KBM-7 (cell line): ENCODE measurements at places on chromosomes 7 and 10.
A peak's percentile ranks its signal among the peaks of the same experiment; 100 is the strongest.

DNA sequence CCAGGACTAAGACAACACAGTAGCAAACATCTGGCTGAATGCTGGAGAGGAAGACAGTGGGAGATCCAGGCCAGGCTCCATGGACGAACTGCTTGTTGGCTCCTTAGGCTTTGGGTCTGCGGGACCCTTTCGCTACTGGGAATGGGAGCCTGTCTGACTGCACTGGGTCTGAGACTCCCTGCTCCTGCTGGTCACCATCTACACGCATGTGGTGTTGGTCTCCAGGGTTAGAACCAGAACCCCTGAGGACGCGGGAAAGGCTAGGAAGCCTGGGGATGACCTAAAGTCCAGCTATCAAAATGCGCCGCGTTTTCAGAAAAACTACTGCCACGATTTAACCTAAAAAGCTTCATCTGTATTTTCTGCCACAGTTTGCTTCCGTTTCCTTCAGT is 817 bp upstream of the DNAJB6 start:
- no peak for DNase-seq

DNA sequence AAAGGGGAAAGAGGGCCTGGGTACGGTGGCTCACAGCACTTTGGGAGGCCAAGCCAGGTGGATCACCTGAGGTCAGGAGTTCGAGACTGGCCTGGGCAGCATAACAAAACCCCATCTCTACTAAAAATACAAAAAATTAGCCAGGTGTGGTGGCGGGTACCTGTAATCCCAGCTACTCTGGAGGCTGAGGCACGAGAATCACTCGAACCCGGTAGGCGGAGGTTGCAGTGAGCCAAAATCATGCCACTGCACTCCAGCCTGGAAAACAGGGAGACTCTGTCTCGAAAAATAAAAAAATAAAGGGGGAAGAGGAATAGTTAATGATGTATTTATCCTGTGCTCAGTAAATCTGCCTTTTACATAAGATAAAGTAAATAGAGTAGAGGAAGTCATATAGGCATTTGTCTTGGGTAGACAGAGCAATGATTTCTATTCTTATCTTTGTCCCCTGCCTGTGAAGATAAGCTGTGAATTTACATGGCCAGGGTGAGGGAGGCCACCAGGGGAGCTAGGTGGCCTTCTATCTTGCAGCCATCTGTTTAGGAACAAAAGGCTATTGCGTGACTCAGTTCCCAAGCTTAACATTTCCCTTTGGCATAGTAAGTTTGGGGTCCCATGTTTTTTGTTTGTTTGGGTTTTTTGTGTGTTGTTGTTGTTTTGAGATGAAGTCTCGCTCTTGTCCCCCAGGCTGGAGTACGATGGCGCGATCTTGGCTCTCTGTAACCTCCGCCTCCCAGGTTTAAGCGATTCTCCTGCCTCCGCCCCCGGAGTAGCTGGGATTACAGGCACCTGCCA is 73.2 kb upstream of the GTF2I start:
- DNase-seq, result no peak

DNA sequence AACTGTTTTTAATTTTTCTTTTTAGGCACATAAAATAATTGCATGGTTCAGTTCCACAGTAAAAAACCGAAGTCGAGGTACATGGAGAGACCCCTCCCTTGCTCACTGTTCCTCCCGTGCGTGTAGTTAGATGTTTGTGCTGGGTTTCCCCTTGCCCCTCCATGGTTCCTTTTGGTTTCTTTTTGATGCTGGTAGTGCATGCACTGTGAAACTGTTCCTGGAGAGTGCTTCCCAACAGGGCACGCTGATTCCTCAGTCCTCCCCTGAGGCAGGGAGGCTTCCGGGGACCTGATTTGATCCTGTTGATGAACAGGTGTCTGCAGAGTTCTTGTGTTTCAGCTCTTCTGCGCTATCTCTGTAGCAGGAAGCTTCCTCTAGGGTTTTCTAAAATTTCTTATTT is 69.5 kb downstream of the ADCY1 start:
- no peak for DNase-seq

DNA sequence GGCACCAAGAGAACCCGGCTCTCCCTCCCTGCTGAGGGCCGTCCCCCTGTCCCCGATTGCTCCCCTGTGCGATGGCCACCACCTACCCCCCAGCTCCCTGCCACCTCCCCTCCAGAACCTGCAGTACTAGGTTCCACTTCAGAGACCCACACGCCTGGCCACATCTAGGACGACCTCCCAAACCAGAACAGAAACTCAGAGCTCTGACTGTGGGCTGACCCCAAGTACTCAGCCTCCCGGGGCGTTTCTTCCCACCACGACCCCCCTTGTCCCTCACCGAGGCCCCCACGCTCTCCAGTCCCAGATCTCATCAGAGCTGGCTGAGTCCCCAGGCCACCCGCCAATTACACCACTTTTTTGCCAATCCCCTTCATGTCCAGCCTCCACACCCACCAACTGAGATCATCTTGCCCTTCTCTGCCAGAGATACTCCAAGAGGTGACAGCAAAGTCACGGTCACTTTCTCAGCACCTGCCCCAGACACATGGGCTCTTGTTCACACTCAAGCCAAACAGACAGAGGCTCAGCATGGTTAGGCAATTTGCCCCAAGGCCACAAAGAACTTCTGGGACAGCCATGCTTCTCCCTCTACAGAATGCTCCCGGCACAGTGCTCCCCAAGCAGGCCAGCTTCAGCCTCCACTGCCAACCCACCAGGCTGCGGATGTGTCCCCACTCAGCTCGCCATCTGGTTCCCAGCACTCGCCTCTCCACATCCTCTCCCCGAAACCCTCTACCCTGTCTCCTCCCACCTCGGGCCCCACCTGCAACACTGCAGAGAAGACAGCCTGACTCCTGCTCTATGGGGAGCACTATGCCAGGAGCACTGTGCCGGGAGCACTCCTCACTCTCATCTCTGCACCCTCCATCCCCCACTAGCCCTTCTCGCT is 4.7 kb downstream of the TMEM120A start:
- no peak for DNase-seq

GRCh38 chr7:28110427-28111012 is 70.1 kb downstream of the JAZF1 start:
- no peak for DNase-seq

- no peak for DNase-seq
These were observed 172.8 kb upstream of the CTBP2 start for GRCh38 chr10:125333209-125333591.

DNA sequence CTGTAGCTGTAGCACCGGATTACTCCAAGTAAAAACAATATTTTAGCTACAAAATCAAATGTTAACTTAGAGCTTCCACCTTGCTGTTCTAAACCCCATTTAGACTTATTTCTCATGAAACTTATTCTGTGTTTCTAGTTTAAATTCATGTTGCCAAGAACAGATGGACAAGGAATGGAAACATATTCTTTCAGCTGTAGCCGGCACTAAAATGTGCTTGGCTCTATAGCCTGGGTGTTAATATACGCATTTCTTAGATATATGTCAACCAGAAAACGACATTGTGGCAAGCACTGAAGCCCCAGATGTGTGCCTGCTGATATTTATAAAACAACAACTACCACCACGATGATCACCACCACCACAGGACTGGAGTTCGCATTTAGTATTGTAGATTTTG is 190.3 kb upstream of the ETV1 start:
- no peak for DNase-seq

GRCh38 chr7:17320102-17320497 is 21.6 kb downstream of the AHR start:
- DNase-seq, result no peak

DNA sequence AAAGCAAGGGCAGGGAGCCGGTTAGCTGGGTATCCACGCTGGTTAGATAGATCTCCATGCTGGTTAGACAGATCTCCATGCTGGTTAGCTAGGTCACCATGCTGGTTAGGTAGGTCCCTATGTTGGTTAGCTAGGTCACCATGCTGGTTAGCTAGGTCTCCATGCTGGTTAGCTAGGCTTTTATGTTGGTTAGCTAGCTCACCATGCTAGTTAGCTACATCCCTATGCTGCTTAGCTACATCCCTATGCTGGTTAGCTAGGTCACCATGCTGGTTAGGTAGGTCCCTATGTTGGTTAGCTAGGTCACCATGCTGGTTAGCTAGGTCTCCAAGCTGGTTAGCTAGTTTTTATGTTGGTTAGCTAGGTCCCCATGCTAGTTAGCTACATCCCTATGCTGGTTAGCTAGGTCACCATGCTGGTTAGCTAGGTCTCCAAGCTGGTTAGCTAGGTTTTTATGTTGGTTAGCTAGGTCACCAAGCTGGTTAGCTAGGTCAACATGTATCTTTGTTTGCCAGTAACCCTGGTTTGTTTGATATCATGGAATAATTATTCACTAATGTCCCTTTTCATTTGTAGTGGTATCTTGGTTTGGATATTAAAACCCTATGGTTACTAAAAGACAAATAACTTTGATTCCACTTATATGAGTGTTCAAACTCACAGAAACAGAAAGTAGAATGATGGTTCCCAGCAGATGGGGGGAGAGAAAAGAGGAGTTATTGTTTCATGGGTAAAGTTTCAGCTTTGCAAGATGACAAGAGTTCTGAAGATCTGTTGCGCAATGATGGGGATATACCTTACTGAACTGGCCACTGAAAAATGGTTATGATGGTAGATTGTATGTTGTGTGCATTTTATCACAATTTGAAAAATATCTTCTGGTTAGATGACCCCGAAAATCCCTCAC is 136.2 kb downstream of the PRPF18 start:
- no peak for DNase-seq

DNA sequence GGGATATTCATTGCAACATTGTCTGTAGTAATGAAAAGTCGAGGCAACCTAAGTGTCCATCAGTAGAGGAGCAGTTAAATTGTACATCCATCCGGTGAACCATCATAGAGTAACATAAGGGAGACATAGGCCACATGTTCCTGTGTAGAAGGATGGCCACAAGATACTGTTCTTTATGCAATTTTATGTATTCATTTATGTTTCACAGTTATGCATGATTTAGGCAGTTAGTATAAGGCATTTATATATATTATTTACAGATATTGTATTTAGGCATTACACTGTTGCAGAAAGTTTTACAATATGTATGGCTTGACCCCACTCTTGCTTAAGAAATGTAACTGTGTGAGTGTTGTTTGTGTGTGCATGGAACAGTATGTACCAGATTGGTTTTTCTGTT is 36.0 kb upstream of the CDH23 start:
- DNase-seq, result no peak

DNA sequence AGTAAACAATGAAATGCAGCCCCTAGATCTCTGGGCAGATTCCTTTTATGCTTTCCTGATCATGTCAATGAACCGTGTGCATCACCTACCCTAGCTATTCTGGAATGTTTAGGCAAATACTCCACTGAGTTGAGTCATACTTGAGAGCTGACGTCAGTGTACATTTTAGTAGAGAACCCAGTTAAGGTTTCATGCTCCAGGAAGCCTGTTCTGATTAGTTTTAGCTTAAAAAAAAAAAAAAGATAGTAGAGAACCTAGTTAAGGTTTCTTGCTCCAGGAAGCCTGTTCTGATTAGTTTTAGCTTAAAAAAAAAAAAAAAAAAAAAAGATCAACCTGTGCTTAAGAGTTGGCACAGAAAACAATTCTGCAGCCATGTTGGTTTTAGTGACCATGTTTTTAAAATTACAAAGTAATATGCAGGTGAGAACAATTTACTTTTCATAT is 3.7 kb upstream of the MCU start:
- DNase-seq, result no peak

DNA sequence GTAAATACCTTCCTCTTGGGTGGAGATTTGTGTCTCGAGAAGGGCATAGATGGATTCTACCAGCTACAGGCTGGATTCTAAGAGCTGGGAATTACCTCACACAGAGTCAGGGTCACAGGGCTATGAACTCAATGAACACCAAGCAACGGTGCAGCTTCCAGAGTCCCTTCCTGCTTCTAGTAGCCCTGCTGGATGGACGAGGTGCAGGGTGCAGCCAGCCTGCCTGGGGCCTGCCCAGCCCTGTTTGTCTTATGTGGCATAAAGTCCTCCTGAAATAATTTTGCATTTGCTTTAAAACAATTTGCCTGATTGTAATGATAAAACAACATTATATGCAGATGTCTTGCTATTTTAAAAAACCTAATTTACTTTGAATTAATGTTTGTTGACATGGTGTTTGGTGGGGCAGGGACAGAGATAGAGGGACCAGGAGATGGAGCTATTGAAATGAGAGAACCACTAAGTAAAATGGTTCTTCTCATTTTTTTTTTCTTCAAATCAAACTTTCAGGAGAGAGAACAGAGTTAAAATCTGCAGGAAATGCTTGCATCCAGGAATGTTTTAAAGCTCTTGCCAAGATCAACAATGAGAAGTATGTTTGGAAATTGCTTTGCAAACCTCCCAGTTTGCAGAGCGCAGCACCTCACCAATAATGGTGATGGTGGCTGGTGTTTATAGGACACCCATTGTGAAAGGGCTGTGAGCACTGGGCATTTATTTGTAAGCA is 305.4 kb upstream of the PODXL start:
- DNase-seq, result no peak

GRCh38 chr10:77906951-77907421 is 19.6 kb downstream of the DLG5 start:
- no peak for DNase-seq

GRCh38 chr7:84792231-84792893 is 394.5 kb downstream of the SEMA3D start:
- peak; percentile 73 for DNase-seq

GRCh38 chr10:43205681-43206390 is 61.0 kb downstream of the RASGEF1A start:
- no peak for DNase-seq

DNA sequence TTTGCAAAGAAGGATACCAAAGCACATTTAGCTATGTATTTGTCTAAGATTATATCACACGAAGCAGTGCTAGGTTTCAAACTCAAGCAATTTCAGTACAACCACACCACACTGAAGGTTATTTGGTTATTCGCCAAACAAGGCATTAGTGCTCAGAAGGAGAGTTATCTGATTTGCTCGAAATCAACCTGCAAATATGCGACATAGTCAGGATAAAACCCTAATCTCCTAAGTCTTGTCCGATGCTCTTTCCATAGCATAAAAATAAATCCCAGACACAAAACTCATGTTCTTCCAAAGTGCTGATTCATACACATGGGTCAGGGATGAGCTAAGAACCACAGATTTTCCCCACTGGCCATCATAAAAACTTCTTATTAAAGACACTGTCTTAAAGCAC is 1288.0 kb upstream of the SORCS1 start:
- no peak for DNase-seq

GRCh38 chr10:87790185-87790584 is 27.8 kb downstream of the ATAD1 start:
- DNase-seq, result no peak

GRCh38 chr10:70934701-70935100 is 46.3 kb upstream of the PCBD1 start:
- DNase-seq, result no peak

GRCh38 chr7:101198476-101198875 is 2.4 kb downstream of the MOGAT3 start:
- no peak for DNase-seq

DNA sequence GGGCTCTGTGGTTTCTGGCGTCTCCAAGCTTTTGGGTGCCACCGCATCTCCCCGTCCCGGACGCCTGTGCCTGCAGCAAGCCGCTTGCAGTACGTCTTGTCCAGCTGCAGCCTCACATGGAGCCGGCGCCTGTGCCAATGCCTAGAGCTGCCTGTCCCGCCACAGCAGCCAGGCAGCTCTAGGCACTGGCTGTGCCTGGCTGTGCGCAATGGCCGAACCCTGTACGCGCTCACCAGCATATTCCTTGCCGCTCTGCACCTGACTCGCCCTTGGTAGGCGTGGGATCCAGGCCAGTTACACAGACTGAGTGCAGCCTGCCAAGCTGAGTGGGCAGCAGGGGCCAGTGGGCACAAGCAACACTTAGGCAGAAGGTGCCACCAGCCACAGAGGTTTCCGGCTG is 381.2 kb upstream of the SORCS1 start:
- DNase-seq, result no peak
